MCF 10A (cell line): ENCODE measurements at places on chromosomes 5 and 9. TPM values are rescaled to one million over a fixed set of nuclear protein-coding genes. Genes with fewer than 3 reads are reported as not detected.

MARCOL gene
- total RNA-seq: not detected in 2 replicates

DNA sequence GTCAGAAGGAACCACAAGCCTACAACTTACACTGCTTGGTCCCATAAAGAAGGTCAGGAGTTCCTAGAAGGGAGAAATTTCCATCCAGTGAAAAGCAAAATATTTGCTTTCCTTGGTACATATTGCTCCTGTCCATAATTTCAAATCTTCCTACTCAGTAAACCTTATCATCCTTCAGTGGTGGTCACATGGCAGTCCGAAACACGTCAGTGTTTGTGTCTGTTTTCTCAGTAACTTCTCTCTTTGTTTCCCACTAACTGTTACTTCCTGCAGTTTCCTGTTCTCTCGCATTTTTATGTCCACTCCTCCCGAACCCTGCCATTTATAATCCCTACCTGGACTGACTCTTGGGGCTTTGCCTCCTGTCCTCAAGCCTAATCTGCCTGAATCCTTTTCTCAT lies 129.1 kb downstream of the FANCC start:
- no peaks in the 10 kb centered on the region for H3K4me1 ChIP-seq
- DNase-seq: no peak
- H3K27me3 ChIP-seq: no peaks in the 10 kb centered on the region
- no peak overlapping the region for H3K4me3 ChIP-seq

GRCh38 chr9:113603773-113604172 lies 140.2 kb downstream of the RGS3 start:
- H3K4me3 ChIP-seq: no peak overlapping the region
- DNase-seq: no peak
- no peaks in the 10 kb centered on the region for H3K36me3 ChIP-seq

DNA sequence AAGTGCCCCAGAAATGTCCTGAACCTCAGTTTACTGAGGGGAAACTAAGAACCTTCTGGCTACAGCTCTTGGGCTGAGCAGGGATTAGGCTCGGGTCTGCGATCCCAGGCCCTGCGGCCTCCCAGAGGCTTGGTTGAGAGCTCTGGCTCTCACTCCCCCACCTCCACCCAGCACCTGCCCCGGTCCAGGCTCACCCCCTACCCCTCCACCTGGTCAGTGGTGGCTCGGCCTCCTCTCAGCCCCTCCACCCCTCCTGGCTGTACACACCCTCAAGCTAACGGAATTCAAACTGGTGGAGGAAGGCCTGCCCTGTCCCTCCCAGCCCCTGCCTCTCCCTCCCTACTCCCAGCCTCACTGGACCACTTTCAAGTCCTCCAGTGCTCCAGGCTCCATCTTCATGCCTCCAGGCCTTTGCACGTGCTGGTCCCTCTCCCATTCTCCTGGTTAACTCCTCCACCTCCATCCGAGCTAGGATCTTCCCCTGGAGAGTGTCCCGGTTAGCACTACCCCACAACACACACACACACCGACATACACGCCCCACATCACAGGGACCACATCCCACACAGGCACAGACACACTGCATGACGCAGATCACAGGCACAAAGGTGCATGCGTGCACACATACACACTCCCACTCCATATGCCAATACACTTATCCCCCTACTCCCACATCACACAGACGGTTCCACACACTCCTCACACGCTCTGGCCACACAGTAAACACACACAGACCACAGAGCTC lies 130.9 kb downstream of the C9orf50 start:
- H3K36me3 ChIP-seq: peaks cover 5% of the 10 kb centered on the region
- peaks cover 62% of the 10 kb centered on the region for H3K4me1 ChIP-seq
- peak overlapping the region; percentile 72 for H3K27ac ChIP-seq
- no peak for DNase-seq

GRCh38 chr5:3225201-3225960 lies 370.3 kb upstream of the IRX1 start:
- H3K36me3 ChIP-seq: no peaks in the 10 kb centered on the region
- no peak overlapping the region for H3K27ac ChIP-seq
- no peaks in the 10 kb centered on the region for H3K4me1 ChIP-seq
- H3K4me3 ChIP-seq: no peak overlapping the region

PPIC gene
- total RNA-seq: 45.3 and 65.0 TPM in 2 replicates

HTR1A gene
- not detected in 2 replicates for total RNA-seq

DNA sequence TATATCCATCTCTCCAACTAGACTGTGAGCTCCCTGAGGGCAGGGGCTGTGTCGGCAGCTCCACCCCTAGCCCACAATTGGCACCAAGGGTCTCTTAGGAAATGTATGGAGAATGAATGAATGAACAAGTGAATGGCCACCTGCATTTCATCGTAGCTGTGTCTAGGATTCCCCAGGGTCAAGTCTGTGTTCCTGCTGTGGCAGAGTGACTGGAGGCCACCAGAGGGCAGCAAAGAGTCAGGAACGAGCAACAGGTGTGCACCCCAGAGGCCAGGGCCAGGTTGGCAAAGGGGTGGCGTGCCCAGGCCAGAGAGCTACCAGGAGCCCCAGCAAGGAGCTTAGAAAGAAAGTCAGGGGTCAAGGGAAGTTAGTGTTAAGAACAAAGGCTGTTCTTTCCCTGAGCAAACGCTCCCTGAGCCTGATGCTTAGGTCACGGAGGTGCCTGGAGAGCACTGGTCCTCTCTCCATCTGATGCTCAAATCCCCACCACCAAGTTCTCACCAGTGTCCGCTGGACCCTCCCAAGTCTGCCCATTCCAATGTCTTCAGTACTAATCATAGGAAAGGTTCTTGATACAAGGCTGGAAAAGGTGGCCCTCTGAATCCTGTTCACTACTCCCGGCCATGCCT lies 160.7 kb downstream of the PAX5 start:
- H3K27me3 ChIP-seq: peaks cover 63% of the 10 kb centered on the region
- H3K4me1 ChIP-seq: no peaks in the 10 kb centered on the region
- DNase-seq: peak; percentile 73
- H3K27ac ChIP-seq: no peak overlapping the region
- H3K4me3 ChIP-seq: no peak overlapping the region

DNA sequence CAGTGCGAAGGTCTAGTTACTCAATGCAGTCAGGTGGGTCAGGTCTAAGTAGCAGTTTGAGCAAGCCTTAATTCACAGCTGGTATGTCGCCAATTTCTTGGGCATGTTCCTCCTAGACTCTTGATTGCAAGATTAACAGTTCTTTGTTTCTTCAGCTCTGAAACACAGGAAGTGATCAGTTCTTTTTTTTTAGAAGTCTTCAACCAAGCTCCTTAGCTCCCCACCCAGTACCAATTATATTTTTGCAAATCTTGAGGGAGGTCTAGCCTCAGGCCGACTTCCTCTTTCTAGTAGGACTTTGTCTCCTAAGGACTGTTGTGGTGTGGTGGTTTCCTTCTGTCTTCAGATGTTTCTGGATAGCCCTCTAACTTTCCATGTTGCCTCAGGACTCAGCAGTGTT lies 2054.2 kb downstream of the MAT2B start:
- no peaks in the 10 kb centered on the region for H3K36me3 ChIP-seq
- no peak overlapping the region for H3K27ac ChIP-seq
- no peak for DNase-seq
- H3K27me3 ChIP-seq: no peaks in the 10 kb centered on the region

DNA sequence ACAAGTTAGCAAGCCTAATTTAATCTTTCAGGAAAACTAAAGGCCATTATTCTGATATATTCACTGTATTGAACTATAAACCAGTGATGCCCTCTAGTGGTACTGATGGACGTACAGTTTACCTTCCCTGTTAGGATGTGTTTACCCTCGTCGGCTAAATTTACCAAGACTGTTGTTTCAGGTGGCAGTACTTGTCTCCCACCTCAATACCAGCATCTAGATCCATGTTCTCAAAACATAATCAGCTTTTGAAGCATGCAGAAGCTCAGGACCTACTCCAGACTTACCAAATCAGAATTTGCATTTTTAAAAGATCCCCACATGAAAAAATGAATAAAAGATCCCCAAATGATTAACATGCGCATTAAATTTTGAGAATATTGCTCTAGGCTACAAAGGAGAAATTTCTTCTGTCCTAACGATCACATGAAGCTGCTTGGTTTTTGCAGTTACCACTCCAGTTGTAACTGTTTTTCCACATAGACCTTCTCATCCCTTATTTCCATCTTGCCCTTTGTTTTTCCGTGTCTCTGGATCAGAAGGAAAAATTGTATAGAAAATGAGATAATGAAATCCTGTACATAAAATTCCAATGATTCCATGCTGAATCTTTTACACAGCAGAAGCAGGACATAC lies 3.2 kb upstream of the BAAT start:
- H3K27ac ChIP-seq: no peak overlapping the region
- H3K27me3 ChIP-seq: no peaks in the 10 kb centered on the region
- peaks cover 18% of the 10 kb centered on the region for H3K4me1 ChIP-seq
- no peak overlapping the region for H3K4me3 ChIP-seq
- peaks cover 44% of the 10 kb centered on the region for H3K36me3 ChIP-seq

GPR151 gene
- total RNA-seq: not detected in 2 replicates

DNA sequence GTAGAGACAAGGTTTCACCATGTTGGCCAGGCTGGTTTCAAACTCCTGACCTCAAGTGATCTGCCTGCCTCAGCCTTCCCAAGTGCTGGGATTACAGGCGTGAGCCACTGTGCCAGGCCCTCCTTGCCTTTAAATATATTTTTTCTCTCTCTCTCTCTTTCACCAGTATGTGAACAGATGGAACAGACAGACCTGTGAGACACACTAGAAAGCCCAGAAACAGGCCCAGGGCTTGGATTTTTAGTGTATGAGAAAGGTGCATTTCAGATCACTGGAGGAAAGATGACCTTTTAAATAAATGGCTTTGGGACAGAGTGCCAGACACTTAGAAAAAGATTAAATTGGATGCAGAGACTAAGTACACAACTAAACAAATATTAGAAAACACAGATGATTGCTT lies 3.1 kb downstream of the RASGEF1C start:
- H3K36me3 ChIP-seq: peaks cover 7% of the 10 kb centered on the region
- H3K27ac ChIP-seq: no peak overlapping the region
- no peak for DNase-seq
- peaks cover 6% of the 10 kb centered on the region for H3K4me1 ChIP-seq
- no peak overlapping the region for H3K4me3 ChIP-seq
- H3K27me3 ChIP-seq: peaks cover 12% of the 10 kb centered on the region

OTULIN gene
- 27.0 and 34.6 TPM in 2 replicates for total RNA-seq

DNA sequence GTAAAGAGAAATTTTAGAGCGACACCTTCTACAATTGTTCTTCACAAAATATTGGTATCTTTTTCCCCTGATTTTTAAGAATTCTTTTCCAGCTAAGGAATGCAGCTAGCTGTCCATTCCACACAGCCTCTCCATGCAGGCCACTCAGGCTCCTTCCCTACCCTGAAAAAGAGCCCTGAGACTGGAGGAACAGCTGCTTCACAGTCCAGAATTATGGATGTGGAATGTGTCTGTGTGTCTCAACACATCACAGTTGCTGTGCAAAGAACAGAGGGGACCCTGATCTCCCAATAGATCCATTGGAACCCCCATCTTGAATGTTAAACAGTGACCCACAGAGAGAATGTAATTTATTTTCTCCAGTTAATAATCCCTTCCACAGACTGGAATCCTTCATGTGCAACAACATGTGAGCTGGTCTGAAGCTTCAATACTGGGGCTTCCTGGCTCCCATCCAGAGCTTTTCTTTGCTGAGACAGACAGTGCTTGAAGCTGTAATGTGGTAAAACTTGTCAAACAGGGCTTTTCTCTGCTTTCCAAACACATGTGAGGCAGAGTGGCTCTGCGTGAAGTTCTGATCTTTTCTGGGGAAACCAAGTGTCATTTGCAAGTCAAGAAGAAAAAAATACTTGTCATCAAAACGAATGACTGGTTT lies 53.3 kb upstream of the SMC5 start:
- H3K27me3 ChIP-seq: no peaks in the 10 kb centered on the region
- no peak for DNase-seq
- H3K4me1 ChIP-seq: no peaks in the 10 kb centered on the region
- H3K27ac ChIP-seq: no peak overlapping the region
- H3K36me3 ChIP-seq: peaks cover 5% of the 10 kb centered on the region

MZB1 gene
- total RNA-seq: not detected in 2 replicates

DNA sequence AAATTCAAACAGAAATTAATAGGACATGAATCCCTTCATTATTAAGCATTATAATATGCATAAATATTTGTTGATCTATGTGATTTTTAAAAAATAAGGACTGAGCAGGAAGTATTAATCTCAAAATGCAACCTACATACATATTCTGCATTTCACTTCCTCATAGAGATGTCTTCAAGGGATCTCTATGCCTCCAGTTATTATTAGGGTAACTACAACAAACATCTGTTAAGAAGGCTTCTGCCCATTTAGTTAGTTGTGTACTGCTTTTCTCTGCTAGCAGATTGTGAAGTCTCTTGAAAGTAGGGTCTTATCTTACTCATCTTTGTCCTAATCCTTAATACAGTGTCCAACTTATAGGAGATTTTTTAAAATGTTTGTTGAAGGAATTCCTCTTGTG lies 414.1 kb downstream of the ACTL7B start:
- no peaks in the 10 kb centered on the region for H3K27me3 ChIP-seq
- H3K4me1 ChIP-seq: peaks cover 52% of the 10 kb centered on the region
- H3K36me3 ChIP-seq: no peaks in the 10 kb centered on the region
- no peak overlapping the region for H3K27ac ChIP-seq
- no peak overlapping the region for H3K4me3 ChIP-seq

PCDHB14 gene
- 4.7 and 6.2 TPM in 2 replicates for total RNA-seq

DNA sequence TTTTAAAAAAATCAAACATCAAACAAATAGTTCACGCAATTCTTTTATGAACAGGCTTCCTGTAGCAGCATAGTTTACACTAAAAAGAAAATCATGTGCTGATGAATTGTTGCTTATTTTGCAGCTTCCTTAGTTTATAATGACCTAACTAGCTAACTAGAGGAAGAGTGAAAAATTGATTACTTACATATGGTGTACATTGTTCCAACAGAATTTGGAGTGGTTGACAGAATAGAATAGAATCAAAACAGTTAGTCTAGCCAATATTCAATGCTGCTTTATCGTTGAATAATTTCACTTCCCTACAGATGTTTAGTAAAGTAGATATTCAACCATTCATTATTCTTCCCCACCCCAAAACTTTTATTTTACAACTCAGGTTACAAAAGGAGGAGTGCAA lies 4.2 kb downstream of the NMUR2 start:
- DNase-seq: no peak
- H3K27ac ChIP-seq: no peak overlapping the region
- no peaks in the 10 kb centered on the region for H3K36me3 ChIP-seq
- no peaks in the 10 kb centered on the region for H3K4me1 ChIP-seq
- no peaks in the 10 kb centered on the region for H3K27me3 ChIP-seq

DNA sequence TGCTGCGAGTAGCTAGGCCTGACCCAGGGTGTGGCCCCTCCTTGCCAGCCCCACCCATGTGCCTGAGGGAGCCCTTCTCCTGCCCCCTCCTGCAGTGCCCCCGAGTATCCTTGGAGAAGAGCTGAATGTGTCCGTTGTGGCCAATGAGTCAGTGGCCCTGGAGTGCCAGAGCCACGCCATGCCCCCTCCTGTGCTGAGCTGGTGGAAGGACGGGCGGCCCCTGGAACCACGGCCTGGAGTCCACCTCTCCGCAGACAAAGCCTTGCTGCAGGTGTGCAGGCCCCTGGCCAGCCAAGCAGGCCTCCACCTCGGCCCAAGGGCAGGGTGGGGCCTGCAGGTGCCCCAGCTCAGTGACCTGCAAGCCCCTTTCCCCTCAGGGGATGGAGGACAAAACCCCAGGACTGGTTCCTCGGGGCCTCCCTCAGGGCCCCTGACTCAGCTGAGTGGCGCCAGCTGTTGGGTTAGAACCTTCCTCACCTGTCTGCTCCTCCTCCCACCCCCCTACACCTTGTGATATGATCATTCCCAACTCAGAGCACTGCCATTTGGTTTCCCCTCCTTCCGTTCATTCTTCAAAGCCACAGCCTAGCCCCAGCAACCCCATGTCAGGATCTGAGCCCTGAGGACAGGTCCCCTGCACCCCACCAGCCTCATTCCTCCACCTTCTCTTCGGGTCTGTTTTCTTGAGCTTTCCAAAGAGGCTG lies 80.0 kb upstream of the ASS1 start:
- H3K4me3 ChIP-seq: no peak overlapping the region
- H3K4me1 ChIP-seq: peaks cover 12% of the 10 kb centered on the region
- H3K27me3 ChIP-seq: peaks cover 24% of the 10 kb centered on the region
- DNase-seq: no peak
- no peak overlapping the region for H3K27ac ChIP-seq
- no peaks in the 10 kb centered on the region for H3K36me3 ChIP-seq
